T-helper 1 cell (primary cell): ENCODE measurements at places on chromosomes 1 and 21.

DNA sequence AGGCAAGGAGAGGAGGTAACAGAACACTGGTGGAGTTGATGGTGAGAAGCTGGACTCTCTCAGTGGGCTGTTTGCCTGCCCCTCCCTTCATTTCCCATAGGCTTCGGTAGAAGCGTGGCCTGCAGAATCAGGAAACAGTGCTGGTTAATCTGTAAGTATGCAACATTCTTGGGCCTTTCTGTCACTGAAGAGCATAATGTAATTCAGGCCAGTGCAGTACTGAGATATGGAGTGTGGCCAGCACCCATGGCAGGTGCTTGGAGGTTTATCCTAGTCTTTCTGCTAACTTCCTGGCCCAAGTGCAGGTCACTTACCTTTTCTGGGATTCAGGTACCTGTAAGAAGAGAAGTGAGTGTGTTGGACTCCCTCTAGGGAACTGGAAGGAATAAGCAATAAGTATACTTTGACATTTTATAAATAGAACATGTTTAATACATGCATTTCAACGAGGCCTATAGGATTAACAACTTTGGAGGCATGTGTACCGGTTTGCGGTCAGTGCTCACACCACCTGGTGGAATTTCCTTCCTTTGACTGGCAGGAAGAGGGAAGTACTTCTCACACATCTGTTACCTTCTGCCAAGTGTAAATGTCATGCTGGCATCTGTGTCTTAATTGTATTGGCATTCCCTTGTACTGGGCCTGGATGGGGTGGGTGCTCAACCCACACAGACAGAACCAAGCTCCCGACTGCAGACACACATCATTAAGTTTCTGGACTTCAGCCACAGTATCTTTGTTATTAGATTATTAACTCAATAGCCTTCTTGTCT, 105.5 kb downstream of the KIF26B start:
- DNase-seq: no peak

GRCh38 chr1:119052267-119052666, 64.1 kb upstream of the TBX15 start:
- DNase-seq: no peak

DNA sequence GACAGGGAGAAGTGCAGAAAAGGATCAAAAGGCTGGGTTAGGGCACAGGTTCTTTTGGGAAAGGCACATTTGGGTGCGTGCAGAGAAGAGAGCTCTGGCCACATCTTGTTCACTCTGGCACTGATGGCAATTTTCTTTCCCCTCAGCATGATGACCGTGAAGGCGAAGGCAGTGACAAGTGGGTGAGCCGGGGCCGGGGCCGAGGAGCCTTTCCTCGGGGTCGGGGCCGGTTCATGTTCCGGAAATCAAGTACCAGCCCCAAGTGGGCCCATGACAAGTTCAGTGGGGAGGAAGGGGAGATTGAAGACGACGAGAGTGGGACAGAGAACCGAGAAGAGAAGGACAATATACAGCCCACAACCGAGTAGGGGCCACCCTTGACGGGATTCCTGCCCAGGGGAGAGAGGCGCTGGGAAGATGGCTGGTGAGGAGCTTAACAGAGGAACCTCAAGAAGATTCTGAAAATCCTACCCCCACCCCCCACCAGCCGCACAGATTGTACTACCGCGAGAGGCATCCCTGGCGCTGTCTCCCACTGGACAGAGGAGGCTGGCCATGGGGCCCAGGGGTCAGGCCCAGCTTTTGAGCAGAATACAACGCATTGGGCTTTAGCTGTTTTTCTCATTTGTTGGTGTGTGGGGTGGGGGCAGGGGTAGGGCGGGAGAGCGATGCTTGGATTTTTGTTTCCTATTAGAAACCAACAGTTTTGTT, 2.4 kb upstream of the SH3D21 start:
- DNase-seq: no peak

DNA sequence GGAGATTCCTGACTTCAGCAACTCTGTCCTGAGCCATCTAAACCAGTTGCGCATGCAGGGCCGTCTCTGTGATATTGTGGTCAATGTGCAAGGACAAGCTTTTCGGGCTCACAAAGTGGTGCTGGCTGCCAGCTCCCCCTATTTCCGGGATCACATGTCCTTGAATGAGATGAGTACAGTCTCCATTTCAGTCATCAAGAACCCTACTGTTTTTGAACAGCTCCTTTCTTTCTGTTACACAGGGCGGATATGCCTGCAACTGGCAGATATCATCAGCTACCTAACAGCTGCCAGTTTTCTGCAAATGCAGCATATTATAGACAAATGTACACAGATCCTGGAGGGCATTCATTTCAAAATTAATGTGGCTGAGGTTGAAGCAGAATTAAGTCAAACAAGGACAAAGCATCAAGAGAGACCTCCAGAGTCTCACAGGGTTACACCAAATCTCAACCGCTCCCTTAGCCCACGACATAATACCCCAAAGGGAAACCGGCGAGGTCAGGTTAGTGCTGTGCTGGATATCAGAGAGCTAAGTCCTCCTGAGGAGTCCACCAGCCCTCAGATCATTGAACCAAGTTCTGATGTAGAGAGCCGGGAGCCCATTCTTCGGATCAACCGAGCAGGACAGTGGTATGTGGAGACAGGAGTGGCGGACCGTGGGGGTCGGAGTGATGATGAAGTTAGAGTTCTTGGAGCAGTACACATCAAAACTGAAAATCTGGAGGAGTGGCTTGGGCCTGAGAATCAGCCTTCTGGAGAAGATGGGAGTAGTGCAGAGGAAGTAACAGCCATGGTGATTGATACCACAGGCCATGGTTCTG, 2.3 kb downstream of the ZBTB37 start:
- DNase-seq: no peak

DNA sequence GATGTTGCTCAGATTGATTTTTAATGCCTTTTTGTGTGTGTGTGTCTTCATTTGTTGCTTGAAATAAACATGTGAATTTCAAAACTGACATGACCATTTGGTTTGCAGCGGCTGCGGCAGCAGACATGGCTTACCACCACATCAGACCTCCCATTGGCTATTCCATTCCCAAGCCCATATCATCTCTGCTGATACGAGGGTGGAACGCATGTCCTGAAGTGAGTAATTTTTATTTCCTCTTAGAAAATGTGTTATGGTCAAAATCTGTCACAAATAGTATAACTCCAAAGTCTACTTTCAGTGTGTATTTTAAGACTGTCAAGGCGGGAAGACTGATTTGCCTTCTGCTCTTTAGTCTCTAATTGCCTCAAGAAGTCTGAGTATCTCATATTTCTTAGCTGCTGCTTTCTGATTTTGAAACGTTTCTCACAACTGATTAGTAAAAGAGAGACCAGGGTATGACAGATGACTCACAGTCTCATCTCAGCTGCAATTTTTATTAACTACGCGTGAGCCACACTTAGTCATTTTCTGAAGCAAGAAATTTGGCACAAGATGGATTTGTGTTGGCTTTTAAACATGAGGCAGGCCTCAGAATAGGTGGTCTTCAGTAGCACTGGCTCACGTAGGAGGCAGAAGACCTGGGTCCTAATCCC, 49.0 kb downstream of the LRRC53 start:
- DNase-seq: no peak

GRCh38 chr1:33182401-33182841, 578 bp upstream of the TRIM62 start:
- no peak for DNase-seq

DNA sequence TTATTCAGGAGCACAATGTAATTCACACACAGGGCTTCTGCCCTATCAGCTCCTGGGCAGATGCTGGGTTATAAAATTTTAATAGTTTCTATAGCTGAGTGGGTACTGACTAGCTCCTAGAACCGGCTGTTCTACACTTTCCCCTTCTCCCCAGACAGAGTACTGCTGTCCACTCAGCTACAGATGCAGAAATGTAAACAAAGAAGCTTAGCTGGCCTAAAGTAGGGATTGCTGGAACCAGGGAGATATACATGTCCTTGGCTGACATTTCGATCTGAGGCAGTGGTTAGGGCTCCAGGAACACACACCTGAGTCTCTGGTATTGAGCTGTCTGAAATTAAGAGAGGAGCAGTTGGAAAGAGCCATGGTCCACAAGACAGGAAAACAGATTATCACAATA, 211.5 kb upstream of the USP24 start:
- no peak for DNase-seq

GRCh38 chr1:190975827-190976226, 498.2 kb upstream of the BRINP3 start:
- no peak for DNase-seq

DNA sequence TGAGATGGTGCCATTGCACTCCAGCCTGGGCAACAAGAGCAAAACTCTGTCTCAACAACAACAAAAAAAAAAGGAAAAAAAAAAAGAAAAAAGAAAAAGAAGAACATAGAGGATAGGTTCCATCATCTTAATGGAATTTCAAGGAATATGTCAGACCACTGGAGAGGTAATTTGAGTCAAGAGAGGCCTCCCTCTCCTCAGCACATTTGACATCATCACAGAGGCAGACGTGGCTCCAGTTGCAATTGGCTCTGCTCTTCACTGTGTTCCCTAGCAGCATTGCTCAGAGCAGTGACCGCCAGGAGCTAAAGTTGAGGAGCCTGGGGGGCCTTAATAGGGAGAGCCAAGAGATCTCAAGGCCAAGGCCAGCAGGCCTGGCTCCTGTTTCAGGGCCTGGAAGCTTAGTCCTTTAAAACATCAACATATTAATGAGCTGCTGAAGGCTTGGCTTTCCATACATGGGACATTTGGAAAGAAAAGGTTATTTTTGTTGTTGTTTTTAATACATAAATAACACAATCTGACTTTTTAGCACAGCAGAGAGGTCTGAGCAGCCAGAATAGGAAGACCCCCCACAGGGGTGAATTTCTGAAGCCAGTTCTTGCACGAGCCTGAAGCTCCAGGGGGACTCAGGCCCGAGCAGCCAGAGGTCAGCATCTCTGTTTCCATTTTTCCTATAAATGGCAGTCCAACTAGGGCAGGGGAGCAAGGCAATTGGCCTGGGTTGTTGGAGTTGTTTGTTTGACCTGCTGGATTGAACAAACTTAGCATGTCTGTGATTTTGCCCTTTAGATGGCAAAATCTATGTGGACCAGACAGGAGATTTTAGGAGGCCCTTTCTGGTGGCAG, 118.3 kb upstream of the FGGY start:
- DNase-seq: no peak

DNA sequence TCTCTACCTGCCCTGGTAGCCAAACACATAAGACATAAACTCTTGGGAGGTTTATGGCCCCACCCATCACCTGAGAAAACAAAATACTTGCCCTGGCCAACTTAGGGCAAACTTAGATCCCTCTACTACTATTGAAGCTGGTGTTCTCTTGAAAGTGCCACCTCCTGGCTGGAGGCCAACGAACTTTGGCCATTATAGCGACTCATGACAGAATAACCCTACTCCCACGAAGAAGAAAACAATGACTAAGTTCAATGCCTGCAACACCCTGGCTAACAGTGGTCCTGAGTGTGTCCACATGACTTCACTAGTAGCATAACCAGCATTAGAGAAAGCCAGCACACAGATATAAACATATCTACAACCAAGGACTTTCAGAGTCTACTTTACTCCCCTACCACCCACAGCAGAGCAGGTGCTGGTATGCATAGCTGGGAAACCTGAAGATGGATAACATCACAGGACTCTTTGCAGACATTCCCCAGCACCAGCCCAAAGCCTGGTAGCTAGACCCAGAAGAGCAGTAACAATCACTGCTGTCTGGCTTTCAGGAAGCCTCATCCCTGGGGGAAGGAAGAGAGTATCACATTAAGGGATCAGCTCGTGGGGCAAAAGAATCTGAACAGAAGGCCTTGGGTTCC, 81.0 kb downstream of the SLC30A10 start:
- no peak for DNase-seq

DNA sequence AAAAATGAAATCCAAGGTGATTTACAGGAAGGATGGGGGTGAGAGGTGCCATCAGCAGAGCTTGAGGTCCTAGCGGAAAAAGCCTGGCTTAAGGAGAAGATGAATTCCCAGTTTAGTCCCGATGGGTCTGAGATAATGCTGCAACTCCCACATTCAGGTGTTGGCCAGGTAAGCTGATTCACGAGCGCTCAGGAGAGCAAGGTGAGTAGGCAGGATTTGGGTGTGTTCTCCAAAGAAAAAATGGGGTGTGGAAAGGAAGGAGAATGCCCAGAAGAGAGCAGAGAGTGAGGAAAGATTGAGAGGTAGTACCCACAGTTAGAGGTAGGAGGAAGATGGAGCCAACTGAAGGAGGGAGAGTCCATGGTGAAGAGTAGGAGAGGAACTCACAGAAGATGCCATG, 12.5 kb downstream of the RIMS3 start:
- DNase-seq: no peak

DNA sequence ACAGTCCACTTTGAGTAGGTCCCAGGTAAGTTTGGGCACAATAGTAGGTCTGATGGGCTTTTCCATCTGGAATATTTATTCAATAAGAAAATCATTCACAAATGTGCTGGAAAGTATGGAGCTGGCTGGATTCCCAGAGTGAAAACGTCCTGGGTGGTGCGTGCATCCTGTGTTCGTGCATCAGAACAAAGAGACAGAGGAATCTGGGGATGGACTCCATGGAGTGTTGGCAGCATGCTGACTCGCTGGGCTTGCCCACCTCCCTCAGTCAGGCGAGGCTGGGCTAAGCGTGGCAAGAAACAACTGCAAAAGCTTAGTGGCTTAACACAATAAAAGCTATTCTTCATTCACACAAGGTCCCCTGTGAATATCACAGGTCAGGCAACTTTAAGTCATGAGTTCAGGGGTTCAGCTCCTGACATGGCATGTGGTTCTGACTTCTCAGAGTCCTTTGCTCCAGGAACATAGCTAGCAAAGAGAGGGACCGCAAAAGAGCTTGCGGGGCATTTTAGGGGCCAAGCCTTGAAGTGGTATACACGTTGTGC, 151.6 kb upstream of the ZNF644 start:
- DNase-seq: no peak
